ENCODE measurements at places on chromosomes 12 and 14. TPM values are rescaled to one million over a fixed set of nuclear protein-coding genes. Genes with fewer than 3 reads are reported as not detected.
A peak's percentile ranks its signal among the peaks of the same experiment; 100 is the strongest.

DNA sequence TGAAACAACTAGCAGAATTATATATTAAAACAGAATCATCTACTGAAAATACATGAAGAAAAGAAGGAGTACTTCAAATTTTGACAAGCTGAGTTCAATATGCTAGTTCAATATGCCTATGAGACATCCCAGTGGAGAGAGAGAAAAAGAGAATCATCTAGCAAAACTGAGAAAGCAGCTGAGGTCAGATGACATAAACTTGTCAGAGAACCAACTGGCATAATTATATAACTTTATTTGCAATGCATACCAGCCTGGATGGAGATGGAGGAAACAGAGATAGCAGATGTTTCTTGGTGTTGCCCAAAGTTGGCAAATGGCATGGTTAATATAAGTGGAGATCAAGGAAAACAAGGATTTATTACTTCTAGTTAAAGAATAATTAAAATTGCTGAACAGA, 148.7 kb upstream of the PDZRN4 start:
- DNase-seq = no peak

DNA sequence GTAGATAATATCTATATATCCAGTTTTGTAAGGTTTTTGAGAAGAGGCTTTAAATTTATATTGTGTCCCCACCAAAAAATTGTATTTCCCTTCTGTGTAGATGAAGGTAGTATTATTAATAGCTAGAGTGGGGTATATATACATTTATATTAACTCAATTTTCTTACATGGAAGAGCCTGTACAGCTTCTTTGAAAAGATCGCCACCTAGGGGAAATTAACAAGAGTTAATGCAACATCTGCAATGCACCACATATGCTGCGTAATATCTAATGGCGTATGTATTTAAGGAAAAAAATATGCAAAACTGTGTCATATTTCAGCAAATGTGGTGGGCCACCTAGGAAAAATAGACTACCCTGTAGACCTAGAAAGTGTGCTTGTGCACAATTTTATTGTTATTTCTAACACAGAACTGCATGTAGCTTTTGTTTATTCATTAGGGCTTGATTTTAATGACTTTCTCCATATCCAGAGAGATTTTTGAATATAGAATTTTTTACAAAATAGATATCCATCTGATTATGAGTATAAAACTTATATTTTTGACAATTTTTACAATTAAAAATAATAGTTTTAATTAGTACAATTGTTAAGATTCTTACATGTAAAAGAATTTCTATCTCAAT, 14.0 kb downstream of the CCER1 start:
- peak; percentile 34 for DNase-seq

GRCh38 chr12:70549340-70550179, 87.7 kb downstream of the PTPRB start:
- no peak for DNase-seq

- DNase-seq = no peak
Observed at GRCh38 chr12:104063712-104064030, 660 bp upstream of the HCFC2 start.

DNA sequence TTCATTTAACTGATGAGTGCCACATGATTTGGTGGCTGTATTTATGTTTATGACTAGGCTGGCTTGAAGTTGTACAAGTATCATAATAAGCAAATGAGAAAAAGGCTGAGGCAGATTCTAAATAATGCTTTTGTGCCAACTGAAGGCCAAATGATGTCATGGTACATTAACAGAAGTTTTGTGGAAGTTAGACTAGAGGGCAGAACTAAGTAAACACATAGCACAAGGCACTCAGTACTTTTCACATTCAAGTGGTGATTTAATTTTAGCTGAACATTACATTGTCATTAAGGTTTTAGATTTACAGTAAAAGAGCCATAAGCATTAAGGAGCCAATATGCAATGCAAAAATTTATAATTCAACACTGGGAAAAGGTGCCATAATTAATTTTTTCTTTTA, 21.1 kb downstream of the PPP1CC start:
- DNase-seq = no peak

DNA sequence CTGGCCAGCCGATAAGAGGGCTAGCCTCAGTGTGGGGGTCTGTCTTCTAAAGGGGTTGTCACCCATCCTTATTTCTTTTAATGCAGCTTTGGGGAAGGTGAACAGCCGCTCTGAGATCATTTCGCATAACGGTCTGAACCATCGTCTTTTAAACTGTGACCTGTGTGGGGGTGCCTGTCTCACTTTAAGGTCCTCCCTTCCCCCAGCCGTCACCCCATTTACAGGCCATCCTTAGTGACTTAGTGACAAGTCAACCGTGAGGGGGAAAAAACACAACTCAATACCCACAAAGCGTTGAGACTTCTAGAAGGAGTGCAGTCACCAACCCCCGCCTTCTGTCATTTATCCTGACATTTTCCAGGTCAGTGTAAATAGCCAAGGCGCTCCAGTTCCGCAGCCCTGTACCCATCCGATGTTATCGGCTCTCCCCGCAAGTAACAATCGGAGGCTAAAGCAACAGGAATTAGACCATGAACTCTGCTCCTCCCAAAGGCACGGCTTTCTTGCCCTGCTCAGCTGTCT, 505 bp upstream of the DENND5B start:
- DNase-seq = no peak

DNA sequence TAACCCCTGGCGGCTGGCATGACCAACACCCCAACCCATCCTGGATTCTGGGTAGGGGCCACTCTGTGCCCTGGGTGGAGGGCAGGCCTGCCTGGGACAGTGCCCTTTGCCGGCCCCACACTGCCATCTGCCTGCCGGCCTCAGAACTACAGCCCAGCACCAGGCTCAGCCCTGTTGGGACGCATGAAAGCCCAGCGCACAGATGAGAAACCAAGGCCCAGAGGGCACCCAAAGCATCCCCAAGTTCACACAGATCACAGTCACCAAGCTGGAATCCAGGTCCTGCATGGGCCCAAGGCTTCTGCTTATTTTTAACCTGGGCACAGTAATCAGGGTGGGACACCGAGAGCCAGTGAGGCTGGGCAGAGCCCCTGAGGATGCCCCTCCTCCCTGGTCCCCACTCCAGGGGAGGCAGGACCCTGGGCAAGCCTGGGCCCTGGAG, 26.2 kb downstream of the RFLNA start:
- DNase-seq = peak; percentile 39

- DNase-seq = no peak
Observed at GRCh38 chr12:52313926-52314325, 7.3 kb downstream of the KRT83 start.

KLHDC1 gene
- 3.1 TPM for total RNA-seq

TMTC2 gene
- 6.3 TPM for total RNA-seq

P3H3 gene
- total RNA-seq = 1.4 TPM
